ENCODE measurements at places on chromosomes 1 and 21.

GRCh38 chr1:16248603-16249516, 11.9 kb upstream of the CPLANE2 start:
- no peak for DNase-seq
- H3K4me1 ChIP-seq: peaks cover 16% of the 10 kb centered on the region
- H3K4me3 ChIP-seq: no peak overlapping the region
- peaks cover 33% of the 10 kb centered on the region for H3K36me3 ChIP-seq

- no peaks in the 10 kb centered on the region for H3K36me3 ChIP-seq
- no peak for DNase-seq
- H3K27me3 ChIP-seq: no peaks in the 10 kb centered on the region
- H3K4me1 ChIP-seq: no peaks in the 10 kb centered on the region
Observed at GRCh38 chr1:240255922-240256321, 164.2 kb downstream of the FMN2 start.

GRCh38 chr1:42937836-42938644, 20.6 kb downstream of the SLC2A1 start:
- H3K27ac ChIP-seq: peak overlapping the region; percentile 94
- peaks cover 92% of the 10 kb centered on the region for H3K36me3 ChIP-seq
- peaks cover 99% of the 10 kb centered on the region for H3K4me1 ChIP-seq
- peak; percentile 55 for DNase-seq
- H3K27me3 ChIP-seq: no peaks in the 10 kb centered on the region

DNA sequence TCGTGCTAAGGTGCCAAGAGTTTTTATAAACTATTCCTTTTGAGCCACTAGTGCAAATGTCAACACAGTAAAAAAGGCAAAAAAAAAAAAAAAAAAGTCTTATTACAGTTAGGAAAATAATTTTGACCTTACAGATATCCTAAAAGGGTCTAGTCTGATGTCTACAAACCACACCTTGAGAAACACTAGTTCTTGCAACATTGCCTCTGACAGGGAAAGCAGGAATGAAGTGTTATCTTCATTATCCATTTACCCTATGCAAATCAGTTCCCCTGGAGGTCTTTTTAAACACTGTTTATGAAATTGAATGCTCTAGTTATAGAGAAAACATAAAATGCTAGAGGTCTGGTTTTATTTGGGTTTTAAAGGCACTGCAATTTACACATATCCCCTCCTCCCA, 115.2 kb upstream of the DMRTA2 start:
- peaks cover 2% of the 10 kb centered on the region for H3K36me3 ChIP-seq
- no peaks in the 10 kb centered on the region for H3K27me3 ChIP-seq
- no peak overlapping the region for H3K4me3 ChIP-seq
- DNase-seq: no peak
- no peak overlapping the region for H3K27ac ChIP-seq

GRCh38 chr1:32944180-32944579, 20.4 kb downstream of the RNF19B start:
- H3K36me3 ChIP-seq: peaks cover 76% of the 10 kb centered on the region
- peaks cover 41% of the 10 kb centered on the region for H3K4me1 ChIP-seq
- DNase-seq: no peak
- H3K4me3 ChIP-seq: no peak overlapping the region
- no peaks in the 10 kb centered on the region for H3K27me3 ChIP-seq
- H3K27ac ChIP-seq: no peak overlapping the region

- H3K4me3 ChIP-seq: no peak overlapping the region
- peaks cover 2% of the 10 kb centered on the region for H3K27me3 ChIP-seq
- H3K36me3 ChIP-seq: peaks cover 16% of the 10 kb centered on the region
- no peak for DNase-seq
- H3K4me1 ChIP-seq: peaks cover 26% of the 10 kb centered on the region
- peak overlapping the region; percentile 88 for H3K27ac ChIP-seq
Observed at GRCh38 chr1:180585994-180586359, 27.2 kb downstream of the OVAAL start.

- no peak overlapping the region for H3K27ac ChIP-seq
- H3K36me3 ChIP-seq: no peaks in the 10 kb centered on the region
- H3K27me3 ChIP-seq: no peaks in the 10 kb centered on the region
Observed at GRCh38 chr1:175889848-175890247, 146.5 kb upstream of the TNR start.

DNA sequence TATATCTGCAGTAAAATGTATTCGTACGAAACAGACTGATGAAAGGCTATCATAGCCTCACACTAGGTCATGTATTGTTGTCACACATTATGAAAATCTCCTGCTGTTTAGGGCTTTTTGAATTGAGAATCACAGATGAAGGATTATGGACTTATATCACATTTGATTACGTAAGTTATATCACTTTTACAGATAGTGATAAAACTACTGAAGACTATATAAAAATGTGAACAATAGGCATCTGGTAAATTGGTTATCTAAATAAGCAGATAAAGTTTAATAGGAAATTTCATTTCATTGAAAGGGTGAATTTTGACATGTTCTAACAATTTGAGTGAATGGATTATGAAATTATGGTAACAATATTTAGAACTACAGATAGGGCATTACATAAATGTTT, 20.0 kb downstream of the LAMC1 start:
- no peak overlapping the region for H3K27ac ChIP-seq
- H3K4me1 ChIP-seq: no peaks in the 10 kb centered on the region
- H3K27me3 ChIP-seq: peaks cover 69% of the 10 kb centered on the region
- no peak overlapping the region for H3K4me3 ChIP-seq

DNA sequence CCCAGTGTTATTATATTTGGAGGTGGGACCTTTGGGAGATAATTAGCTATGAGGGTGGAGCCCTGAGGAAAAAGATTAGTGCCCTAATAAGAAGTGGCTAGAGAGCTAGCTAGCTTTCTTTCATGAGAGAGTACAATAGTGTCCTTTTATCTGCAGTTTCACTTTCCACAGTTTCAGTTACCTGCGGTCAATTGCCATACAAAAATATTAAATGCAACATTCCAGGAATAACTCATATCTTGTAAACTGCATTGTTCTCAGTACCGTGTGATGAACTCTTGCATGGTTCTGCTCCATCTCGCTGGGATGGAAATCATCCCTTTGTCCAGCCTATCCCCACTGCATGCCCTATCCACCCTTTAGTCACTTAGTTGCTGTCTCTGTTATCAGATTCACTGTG, 201.6 kb downstream of the RWDD3 start:
- no peak overlapping the region for H3K27ac ChIP-seq
- DNase-seq: no peak
- H3K36me3 ChIP-seq: no peaks in the 10 kb centered on the region
- H3K27me3 ChIP-seq: no peaks in the 10 kb centered on the region
- H3K4me3 ChIP-seq: no peak overlapping the region

GRCh38 chr1:176222196-176222595, 15.1 kb upstream of the COP1 start:
- no peak overlapping the region for H3K27ac ChIP-seq
- no peak overlapping the region for H3K4me3 ChIP-seq
- peaks cover 1% of the 10 kb centered on the region for H3K27me3 ChIP-seq

GRCh38 chr1:109156916-109157385, 43.0 kb downstream of the ELAPOR1 start:
- peaks cover 11% of the 10 kb centered on the region for H3K4me1 ChIP-seq
- DNase-seq: no peak
- H3K27ac ChIP-seq: no peak overlapping the region
- H3K36me3 ChIP-seq: no peaks in the 10 kb centered on the region
- H3K4me3 ChIP-seq: no peak overlapping the region

DNA sequence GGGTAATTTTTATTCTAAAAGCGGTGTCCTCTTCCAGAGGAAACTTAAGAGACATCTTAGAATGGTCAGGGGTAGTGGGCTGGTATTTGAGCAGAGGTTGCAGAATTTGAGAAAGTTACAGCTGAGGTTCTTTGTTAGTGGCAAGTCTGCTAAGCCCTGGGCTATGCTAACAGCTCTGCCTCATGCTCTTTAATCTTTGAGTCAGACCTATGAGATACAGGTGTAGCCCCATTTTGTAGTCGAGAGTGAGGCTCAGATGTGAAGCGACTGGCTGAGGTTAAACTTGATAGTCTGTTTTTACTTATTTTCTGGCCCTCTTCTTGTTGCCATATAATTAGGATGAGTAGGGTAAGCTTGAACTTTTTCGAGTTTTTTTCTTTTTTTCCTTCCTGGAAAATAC, 4.7 kb downstream of the HMGN2 start:
- H3K36me3 ChIP-seq: peaks cover 55% of the 10 kb centered on the region
- no peaks in the 10 kb centered on the region for H3K27me3 ChIP-seq
- H3K4me1 ChIP-seq: peaks cover 28% of the 10 kb centered on the region
- no peak overlapping the region for H3K27ac ChIP-seq
- H3K4me3 ChIP-seq: no peak overlapping the region

DNA sequence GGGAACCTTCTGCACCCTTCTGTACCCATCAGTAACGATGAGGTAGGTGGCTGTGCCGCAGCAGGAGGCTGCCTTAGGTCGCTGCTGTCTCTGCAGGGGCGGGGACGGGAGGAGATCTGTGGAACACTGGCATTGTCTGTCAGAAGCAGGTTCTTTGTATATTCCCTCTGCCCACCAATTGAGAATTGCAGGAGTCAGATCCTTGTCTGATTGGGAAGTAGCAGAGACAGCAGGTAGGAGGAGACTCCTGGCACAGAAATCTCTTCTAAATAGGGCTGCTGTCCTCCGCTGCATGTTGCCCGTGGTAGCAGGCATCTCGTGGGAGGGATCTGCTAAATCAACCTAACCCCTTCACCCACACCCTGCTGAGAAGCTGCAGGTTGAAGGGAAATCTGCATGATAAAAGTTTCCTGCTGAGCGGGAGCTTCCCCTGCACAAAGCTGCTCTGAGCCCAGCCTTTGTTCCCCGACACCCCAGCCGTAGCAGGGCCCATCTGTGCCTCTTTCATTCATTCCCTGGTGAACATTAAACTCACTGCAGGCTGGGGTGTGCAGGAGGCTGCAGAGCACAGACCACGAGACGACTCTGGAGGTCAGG, 15.9 kb downstream of the SARS1 start:
- no peaks in the 10 kb centered on the region for H3K27me3 ChIP-seq
- peaks cover 64% of the 10 kb centered on the region for H3K36me3 ChIP-seq
- peaks cover 10% of the 10 kb centered on the region for H3K4me1 ChIP-seq
- no peak overlapping the region for H3K27ac ChIP-seq
- no peak overlapping the region for H3K4me3 ChIP-seq
- DNase-seq: no peak

GRCh38 chr21:43329711-43330269, 97.1 kb downstream of the SIK1 start:
- H3K36me3 ChIP-seq: peaks cover 3% of the 10 kb centered on the region
- peaks cover 9% of the 10 kb centered on the region for H3K27me3 ChIP-seq
- H3K4me1 ChIP-seq: peaks cover 5% of the 10 kb centered on the region
- no peak overlapping the region for H3K27ac ChIP-seq
- no peak overlapping the region for H3K4me3 ChIP-seq
- DNase-seq: no peak

- peaks cover 32% of the 10 kb centered on the region for H3K36me3 ChIP-seq
- DNase-seq: no peak
- H3K27me3 ChIP-seq: no peaks in the 10 kb centered on the region
- H3K27ac ChIP-seq: no peak overlapping the region
Observed at GRCh38 chr1:151577173-151577572, 34.7 kb upstream of the SNX27 start.

DNA sequence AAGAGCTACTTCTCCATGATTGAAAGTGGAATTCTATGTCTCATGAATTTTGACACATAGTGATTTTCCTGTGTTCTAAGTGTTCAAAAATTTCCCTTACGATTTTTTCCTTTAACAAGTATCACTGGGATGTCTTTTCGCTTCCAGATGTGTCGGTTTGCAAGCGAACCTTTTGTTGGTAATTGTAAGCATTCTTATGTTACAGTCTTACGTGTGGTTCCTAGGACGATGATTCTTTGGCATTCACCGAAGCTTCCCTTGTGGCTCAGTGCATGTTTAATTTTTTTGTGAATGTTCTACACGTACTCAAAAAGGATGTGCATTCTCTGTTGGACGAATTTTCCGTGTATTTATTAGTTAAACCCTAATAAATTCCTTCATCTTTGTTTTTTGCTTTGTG, 211.6 kb downstream of the CAMTA1 start:
- peaks cover 31% of the 10 kb centered on the region for H3K27me3 ChIP-seq
- H3K36me3 ChIP-seq: no peaks in the 10 kb centered on the region
- no peak overlapping the region for H3K4me3 ChIP-seq
- DNase-seq: no peak
- H3K4me1 ChIP-seq: no peaks in the 10 kb centered on the region

- H3K4me1 ChIP-seq: peaks cover 55% of the 10 kb centered on the region
- DNase-seq: no peak
- peaks cover 31% of the 10 kb centered on the region for H3K36me3 ChIP-seq
- peak overlapping the region; percentile 92 for H3K4me3 ChIP-seq
- no peaks in the 10 kb centered on the region for H3K27me3 ChIP-seq
Observed at GRCh38 chr1:179881642-179882252, 338 bp upstream of the TOR1AIP1 start.

- H3K36me3 ChIP-seq: no peaks in the 10 kb centered on the region
- peaks cover 6% of the 10 kb centered on the region for H3K4me1 ChIP-seq
- DNase-seq: no peak
- H3K27me3 ChIP-seq: peaks cover 6% of the 10 kb centered on the region
- H3K27ac ChIP-seq: no peak overlapping the region
Observed at GRCh38 chr21:46054451-46054881, 43.4 kb upstream of the COL6A2 start.
